ENCODE measurements at places on chromosomes 16 and 17.

DNA sequence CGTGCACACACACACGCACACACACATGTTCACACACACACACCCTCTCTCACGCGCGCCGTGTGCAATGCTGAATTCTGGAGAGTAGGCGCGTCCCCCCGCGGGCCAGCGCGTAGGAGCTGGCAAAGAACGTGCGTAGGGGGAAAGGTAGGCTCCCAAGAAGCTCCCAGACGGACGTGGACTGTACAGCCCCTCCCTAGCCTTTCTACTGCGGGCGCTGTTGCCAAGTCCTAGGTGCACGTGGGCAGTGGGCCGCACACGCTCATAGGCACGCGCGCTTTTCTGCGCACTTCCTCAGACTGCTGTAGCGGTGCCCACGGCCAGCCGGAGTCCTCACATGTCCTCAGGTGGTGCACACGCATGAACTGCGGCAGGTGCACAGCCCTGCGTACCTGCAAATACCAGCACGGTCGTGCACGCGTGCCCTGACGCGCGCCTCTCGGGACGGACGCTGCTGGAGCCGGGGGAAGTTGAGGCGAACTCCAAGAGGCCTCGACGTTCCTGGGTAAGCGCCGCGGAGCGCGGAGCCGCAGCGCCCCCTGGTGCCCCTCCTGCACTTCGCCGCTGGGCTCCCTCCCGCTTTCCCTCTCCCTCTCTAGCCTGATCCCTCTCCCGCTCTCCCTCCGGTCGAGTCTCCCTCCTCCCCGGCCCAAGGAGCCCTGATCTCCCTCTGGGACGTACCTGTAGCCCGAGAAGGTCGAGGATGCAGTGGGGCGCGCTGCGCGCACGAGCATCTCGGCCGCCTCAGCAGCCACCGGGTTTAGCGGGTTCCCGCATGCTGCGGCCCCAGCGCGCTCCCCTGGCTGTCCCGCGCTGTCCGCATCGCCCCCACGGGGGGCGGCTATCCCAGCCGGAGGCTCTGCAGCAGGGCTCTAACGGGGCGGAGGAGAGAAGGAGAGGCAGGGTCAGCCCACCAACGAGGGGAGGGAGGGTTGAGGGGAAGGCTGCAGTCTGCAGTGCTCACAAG is 749 bp downstream of the GRIN2A start:
- no peak overlapping the region for H3K4me3 ChIP-seq
- H3K4me1 ChIP-seq = no peaks in the 10 kb centered on the region
- no peak overlapping the region for H3K27ac ChIP-seq

DNA sequence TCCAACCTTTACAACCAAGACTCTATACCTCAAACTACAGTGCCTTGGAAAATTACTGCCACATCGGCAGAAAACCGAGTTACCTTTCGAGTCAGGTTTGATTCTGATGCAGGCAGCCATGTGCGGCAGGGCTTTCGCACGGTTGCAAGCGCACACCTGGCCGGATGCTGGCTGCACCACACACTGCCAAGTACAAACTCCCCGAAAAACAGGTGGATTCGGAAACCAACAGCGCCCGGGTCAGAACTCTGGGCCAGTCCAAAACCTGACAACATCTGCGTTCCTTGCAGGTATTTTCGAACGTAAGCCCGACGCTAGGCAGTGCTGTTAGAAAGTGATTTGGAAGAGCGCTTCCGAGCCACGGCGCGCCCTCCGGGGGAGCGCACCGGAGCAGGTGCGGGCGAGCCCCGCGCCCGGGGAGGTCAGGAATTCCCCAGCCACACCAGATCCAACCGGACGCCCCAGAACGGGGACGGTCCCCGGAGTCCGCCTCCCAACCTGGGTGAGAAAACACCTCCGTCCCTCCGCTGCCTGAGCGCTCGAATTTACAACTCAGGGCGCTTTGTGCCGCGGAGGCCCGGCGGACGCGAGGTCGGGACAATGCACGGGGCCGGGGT is 1.2 kb downstream of the USP7 start:
- peak overlapping the region; percentile 17 for H3K27ac ChIP-seq
- no peaks in the 10 kb centered on the region for H3K36me3 ChIP-seq
- peaks cover 46% of the 10 kb centered on the region for H3K4me1 ChIP-seq
- H3K27me3 ChIP-seq = no peaks in the 10 kb centered on the region

DNA sequence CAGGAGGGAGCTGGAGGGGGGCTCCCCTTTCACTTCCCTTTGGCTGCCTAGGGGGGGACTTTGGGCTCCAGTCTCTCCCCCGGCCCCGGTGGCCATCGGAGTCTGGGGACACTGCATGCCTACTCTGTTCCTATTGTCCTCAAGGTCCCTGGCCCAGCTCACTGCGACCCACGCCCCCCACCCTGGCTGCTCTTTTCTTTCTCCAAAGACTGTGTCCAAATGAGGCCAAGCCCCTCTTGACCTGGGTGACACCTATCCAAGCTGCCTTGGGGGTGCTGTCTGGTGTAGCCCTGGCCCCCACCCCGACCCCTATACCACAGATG is 12.9 kb downstream of the UBALD1 start:
- H3K27me3 ChIP-seq = peaks cover 28% of the 10 kb centered on the region
- H3K4me3 ChIP-seq = no peak overlapping the region
- H3K36me3 ChIP-seq = no peaks in the 10 kb centered on the region
- DNase-seq = peak; percentile 62
- no peaks in the 10 kb centered on the region for H3K4me1 ChIP-seq

- peaks cover 12% of the 10 kb centered on the region for H3K27me3 ChIP-seq
- DNase-seq = no peak
- no peak overlapping the region for H3K27ac ChIP-seq
- H3K36me3 ChIP-seq = no peaks in the 10 kb centered on the region
- peaks cover 3% of the 10 kb centered on the region for H3K4me1 ChIP-seq
These were observed 3.6 kb downstream of the RNF43 start for GRCh38 chr17:58413684-58414083.

GRCh38 chr16:56222474-56222997 is 31.2 kb downstream of the GNAO1 start:
- DNase-seq = no peak
- no peaks in the 10 kb centered on the region for H3K36me3 ChIP-seq
- H3K4me1 ChIP-seq = no peaks in the 10 kb centered on the region
- H3K4me3 ChIP-seq = no peak overlapping the region

DNA sequence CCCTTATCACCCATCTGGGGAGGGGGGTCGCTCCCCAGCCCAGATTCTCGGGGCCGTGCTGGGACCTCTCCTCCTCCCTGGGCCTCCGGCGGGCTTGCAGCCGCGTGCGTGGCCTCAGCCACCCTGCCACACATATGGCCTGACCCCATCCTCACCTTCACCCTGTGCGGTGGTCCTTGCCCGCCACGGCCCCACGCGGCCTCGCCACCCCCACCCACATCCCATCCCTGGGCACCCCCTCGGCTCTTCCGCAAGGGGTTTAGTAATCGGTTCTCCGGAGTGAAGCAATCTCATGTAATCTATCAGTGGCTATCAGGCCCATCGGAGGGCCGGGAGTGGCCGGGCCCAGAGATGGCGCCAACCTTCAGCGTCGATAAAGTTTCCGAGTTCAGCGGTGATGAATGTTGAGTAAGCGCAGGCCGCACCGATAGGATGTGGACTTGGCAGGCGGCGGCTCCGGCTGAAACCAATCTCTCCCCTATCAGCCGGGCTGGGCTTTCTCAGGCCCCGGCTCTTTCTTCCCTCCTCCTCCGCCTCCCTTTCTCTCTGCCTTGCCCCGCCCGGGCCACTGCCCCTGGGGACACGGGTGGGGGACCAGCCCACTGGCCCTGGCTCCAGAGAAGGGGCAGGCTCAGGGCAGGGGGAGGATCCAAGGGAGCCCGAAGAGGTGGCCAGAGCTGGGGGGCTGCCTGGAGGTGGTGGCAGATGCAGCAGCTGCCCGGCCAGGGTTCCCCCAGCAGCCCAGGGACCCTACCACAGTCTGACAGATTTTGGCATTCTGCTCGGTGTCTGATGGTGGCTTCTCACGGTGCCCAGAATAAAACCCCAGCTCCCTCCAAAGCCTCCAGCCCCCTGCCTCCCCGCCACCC is 20.8 kb downstream of the ZFPM1 start:
- H3K4me3 ChIP-seq = no peak overlapping the region
- no peaks in the 10 kb centered on the region for H3K27me3 ChIP-seq
- no peak overlapping the region for H3K27ac ChIP-seq
- H3K36me3 ChIP-seq = no peaks in the 10 kb centered on the region

GRCh38 chr17:19264681-19265080 is 27.5 kb downstream of the EPN2 start:
- no peaks in the 10 kb centered on the region for H3K27me3 ChIP-seq
- H3K27ac ChIP-seq = peak overlapping the region; percentile 94
- no peak for DNase-seq
- peaks cover 40% of the 10 kb centered on the region for H3K4me1 ChIP-seq

DNA sequence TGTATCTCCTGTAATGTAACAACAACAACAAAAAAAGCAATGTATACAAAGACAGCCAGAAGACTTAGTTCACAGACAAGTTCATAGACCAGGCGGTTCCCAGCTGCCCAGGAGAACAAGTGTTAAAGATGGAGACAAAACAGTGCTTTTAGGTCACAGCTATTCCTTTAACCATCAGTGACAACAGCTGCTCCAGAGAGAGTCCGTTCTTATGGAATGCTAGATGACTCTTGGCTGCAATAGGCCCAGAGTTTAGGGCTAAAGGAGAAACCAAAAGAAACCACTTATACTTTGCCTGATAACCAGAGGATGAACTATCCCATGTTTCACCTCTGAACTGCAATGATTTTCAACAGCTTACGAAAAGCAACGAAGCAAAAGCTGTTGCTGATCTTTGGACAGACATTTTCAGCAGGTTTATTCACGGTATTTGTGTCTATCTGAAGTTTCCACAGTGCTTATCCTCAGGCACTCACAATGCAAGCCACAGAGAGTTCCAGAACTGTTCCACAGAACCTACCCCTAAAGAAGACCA is 6.0 kb downstream of the ZCCHC14 start:
- no peak overlapping the region for H3K4me3 ChIP-seq
- no peak overlapping the region for H3K27ac ChIP-seq
- peaks cover 34% of the 10 kb centered on the region for H3K4me1 ChIP-seq
- DNase-seq = no peak

- H3K4me1 ChIP-seq = peaks cover 51% of the 10 kb centered on the region
- H3K4me3 ChIP-seq = peak overlapping the region; percentile 97
- peaks cover 20% of the 10 kb centered on the region for H3K36me3 ChIP-seq
- no peaks in the 10 kb centered on the region for H3K27me3 ChIP-seq
- peak overlapping the region; percentile 98 for H3K27ac ChIP-seq
These were observed 18.6 kb downstream of the PRCD start for GRCh38 chr17:76558198-76559095.

GRCh38 chr17:74542727-74543383 is 3.1 kb downstream of the CD300C start:
- peaks cover 8% of the 10 kb centered on the region for H3K27me3 ChIP-seq
- no peak overlapping the region for H3K4me3 ChIP-seq
- no peak for DNase-seq

DNA sequence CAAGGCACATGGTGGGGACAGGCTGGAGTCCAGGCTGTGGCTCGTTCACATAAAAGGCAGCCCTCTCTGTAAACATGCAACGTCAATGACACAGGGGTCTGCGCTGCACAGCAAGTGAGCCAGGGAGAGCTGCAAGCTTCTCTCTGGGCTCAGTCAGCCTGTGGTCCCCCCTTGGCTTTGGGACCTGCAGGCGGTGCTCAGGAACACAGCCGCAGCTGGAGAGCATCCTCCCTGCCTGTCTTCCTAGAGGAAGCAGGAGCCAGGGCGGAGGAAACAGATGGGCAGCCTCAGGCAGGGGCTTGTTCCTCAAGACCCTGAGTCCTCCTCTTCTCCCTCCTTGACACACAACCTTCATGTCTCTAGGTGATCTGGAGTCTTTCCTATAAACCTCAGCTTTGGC is 228.0 kb downstream of the C16orf78 start:
- H3K27me3 ChIP-seq = no peaks in the 10 kb centered on the region
- H3K4me3 ChIP-seq = no peak overlapping the region
- DNase-seq = no peak
- H3K4me1 ChIP-seq = peaks cover 6% of the 10 kb centered on the region
- H3K27ac ChIP-seq = no peak overlapping the region

DNA sequence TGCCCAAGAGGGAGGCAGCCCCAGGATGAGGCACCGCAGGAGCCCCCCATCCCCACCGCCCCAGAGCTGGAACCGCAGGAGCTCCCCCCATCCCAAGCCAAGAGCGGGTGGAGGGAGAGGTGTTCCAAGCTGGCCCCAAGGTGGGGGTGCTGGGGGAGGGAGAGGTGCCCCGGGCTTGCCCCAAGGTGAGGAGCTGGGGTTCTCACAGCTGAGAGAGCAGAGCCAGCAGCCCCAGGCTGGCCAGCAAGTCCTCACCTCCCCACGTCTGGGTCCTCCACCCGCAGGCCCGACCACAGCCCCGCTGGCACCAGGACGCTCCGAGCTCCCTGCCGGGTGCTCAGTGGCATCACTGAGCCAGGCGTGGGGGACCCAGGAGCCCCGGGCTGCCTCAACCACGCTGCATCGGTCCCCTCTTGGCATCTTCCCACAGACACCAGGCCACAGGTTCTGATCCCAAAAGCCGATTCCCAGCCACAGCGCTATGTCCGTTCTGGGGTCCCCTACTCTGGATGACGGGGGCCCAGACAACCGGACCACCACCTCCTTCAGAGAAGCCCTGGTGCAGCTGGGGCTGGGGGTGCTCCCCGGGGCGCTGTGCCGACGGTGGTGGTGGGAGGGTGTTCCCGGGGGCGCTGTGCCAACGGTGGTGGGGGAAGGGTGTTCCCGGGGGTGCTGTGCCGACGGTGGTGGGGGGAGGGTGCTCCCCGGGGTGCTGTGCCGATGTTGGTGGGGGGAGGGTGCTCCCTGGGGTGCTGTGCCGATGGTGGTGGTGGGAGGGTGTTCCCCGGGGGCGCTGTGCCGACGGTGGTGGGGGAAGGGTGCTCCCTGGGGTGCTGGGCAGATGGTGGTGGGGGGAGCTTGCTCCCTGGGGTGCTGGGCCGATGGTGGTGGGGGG is 15.4 kb upstream of the WDR45B start:
- H3K36me3 ChIP-seq = no peaks in the 10 kb centered on the region
- no peak overlapping the region for H3K27ac ChIP-seq

DNA sequence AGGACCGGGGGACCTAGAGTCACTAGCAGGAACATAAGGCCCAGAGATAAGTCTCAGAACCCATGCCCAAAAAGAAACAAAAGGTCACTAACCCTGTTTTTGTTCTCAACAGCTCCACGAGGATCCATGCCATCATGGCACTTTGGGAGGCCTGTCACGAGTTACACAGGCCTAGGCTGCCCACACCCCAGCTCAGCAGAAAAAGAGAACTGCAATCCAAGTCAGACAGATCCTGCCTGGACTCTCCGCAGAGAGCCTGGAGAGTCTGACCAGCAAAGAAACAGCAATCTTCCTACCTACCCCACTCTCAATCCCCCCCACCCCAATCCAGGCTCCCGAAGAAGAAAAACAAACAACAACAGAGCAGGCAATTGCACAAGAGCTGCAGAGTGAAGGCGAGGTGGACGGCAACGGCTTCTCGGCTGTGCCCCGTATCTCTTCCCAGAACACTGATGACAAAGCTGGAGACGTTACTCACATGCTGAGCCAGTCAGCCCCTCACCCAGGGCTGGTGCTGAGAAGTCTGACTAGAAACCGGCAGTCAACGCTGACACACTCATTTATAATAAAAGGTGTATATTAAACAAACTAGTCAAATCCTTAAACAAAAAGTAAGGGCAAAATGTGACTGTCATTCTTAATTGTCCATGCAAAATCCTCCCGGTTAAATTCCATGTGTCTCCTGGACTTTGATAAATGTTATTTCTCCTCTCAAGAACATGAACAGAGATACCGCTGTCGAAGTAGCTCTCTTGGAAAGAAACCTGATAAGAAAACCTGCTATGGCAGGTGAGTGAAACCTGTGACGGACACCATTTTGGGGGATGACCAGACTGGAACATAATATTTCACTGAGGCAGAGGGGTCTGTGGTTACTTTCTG is 89.3 kb downstream of the SMG6 start:
- DNase-seq = peak; percentile 84
- peak overlapping the region; percentile 100 for H3K27ac ChIP-seq
- H3K27me3 ChIP-seq = no peaks in the 10 kb centered on the region
- peaks cover 49% of the 10 kb centered on the region for H3K4me1 ChIP-seq
- peaks cover 4% of the 10 kb centered on the region for H3K36me3 ChIP-seq
- H3K4me3 ChIP-seq = peak overlapping the region; percentile 50
